ENCODE measurements at places on chromosomes 1 and 21.

GRCh38 chr1:18951818-18952391, 4.6 kb downstream of the IFFO2 start:
- no peak for DNase-seq

DNA sequence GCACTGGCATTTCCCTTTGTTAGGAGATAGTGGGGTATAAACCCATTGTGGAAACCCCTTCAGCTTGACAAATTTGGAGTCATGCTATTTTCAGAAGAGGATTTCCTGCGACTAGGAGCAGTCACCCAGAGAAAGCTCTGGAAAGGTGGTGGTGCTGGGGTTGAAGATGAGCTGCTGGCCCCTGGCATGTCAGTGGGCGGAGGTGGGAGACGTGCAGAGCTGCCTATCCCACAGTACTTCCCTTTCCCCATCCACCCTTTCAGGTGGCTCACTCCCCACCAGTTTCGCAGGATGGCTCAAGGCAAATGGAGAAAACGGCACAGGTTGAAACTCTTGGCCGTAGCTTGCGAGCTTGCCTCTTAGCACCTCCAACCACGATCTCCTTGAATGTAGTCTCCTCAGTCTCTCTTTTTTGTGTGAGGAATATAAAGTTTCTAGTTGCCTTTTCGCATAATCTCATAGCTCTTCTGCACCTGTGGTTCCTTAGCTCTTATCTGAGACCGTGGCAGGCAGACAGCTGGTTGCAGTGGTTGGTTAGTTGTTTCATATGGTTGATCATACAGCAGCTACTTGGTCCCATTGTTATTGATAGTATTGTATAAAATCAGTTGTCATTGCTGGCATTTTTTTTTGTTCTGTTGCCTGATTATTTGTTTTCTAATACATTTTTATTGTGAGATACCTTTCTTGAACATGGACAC, 48.2 kb downstream of the ADARB1 start:
- no peak for DNase-seq

DNA sequence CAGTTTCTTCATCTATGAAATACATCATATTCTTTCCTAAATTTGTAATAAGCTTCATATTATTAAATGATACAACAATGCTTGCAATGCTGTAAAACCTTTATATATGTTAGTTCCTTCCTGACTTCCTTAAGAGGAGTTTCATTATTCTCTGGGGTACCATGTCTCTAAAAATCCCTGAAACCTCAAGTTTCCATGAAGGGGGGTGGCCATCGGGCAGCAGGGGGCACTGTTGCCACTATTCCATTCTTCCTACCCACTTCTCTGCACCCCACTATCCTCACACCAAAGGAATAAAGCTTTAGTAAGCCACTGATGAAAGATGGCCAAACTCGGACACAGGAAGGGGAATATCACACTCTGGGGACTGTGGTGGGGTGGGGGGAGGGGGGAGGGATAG, 9.0 kb upstream of the DMRTB1 start:
- DNase-seq, result no peak

DNA sequence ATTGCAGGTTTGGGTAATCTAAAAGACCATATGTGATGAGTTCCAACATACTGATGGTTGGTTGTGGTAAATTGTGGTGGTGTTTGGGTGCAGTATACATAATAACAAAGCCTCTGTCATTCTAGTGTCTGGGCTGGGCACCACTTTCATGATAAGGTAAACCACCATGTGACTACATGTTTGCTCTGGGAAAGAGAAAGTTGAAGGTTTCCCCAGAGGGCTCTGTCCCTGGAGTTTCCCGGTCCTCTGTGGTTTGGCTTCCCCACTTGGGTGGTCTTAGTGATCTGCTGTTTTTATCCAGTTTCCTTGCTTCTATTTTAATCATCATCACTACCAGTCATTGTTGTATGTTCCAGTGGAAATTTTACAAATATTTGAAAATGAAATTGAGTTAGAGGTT, 55.9 kb upstream of the TSPAN2 start:
- DNase-seq, result no peak

GRCh38 chr1:87212431-87213134, 116.1 kb upstream of the LMO4 start:
- DNase-seq, result no peak

DNA sequence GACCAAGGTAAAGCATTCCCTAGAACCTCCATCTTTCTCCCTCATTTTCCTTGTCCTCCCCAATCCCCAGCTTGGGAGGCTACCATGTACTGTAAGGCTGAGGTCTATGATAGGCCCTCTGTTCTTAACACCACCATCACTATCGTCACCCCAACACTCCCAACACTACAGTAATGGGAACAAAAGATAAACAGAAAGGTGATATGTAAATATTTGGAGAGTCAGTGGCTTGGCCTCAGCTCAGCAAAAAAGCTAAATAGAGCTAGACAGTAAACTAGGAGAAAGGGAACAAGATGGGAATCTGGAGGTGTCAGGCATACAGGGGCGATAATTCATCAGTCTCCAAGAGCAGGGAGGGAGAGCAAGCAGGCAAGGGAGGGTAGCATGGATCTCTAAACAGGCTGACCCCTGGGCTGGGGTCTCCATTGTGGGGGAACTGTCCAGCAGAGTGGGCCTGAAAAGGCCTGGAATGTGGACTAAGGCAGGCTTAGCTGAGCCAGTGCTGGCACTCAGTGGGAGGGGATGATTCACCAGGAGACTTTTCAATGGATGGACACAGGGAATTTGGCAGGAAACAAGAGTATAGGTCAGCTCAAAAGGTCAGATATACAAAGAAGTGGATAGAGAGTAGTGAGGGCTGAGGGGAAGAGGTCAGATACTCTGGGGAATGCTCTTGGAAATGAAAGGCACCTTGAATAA, 6.7 kb downstream of the WNT2B start:
- no peak for DNase-seq

DNA sequence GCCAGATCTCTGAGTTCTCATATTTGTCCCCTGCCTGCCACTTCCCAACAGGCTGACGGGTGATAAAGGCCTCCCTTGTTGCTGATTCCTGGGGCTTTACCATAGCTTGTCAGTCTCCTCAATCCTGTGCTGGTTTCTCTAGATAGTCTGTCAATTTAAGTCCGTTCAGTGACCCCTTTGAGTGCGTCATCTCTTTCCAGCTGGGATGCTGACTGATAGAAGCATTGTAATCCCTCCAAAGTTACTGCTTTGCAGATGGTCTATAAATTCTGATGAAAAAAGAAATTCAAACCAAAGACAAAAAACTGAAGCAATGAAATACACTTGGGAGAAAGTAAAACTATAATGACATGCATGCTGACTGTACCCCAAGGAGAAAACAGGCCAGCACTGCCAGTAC, 28.3 kb downstream of the RHOU start:
- no peak for DNase-seq

- no peak for DNase-seq
These were observed 163.2 kb downstream of the GALNT2 start for GRCh38 chr1:230230273-230230672.

GRCh38 chr1:6599141-6599975, 3.3 kb downstream of the KLHL21 start:
- DNase-seq, result no peak

- DNase-seq, result no peak
These were observed 14.3 kb upstream of the FAM131C start for GRCh38 chr1:16087733-16088132.

GRCh38 chr1:10536133-10536770, 61.5 kb downstream of the PEX14 start:
- no peak for DNase-seq

DNA sequence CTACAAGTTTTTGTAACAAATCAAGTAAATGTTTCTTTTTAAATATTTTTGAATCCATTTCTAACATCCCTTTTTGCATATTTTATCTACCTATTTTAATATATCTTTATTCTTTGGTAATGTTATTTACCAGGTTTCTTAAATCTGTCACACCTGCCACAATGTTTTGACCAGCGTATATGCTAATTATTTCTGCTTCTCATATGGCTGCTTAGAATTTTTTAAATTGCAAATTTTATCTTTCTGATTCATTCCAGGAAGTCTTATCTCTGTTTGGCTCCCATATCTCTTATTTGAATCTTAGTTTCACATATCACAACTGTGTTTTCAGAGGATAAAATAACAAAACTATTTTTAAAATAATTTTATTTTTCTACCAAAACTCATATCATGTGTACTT, 1411.1 kb downstream of the KCNT2 start:
- no peak for DNase-seq

- DNase-seq, result no peak
These were observed 11.4 kb upstream of the CCDC17 start for GRCh38 chr1:45635211-45635610.

- DNase-seq, result no peak
These were observed 120.5 kb downstream of the DISP1 start for GRCh38 chr1:222935239-222935900.

DNA sequence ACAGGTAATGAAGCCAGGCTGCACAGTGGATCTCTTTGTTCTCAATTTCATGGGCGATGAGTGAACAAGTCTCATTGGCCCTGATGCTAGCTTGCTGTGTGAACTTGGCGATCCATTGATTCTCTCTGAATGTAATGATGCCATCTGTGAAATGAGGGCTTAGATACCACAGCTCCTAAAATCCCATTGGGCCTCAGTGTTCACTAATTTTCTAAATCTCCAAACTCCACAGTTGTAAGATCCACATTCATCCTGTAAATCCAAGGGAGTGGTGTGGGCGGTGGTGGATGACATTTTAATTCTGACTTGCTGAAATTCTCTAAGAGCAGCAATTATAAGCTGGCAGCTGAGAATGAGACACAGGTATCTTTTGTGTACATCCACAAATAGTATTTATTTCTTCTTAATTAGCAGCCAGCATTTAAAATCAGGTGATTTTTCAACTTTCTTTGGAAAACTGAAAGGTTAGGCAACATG, 9.6 kb upstream of the ACTL8 start:
- no peak for DNase-seq

- no peak for DNase-seq
These were observed 40.1 kb upstream of the LRRC8D start for GRCh38 chr1:89780721-89781120.

GRCh38 chr1:221794079-221794670, 52.3 kb upstream of the DUSP10 start:
- no peak for DNase-seq

GRCh38 chr21:14911351-14911750, 153.4 kb downstream of the NRIP1 start:
- DNase-seq, result no peak

- DNase-seq, result no peak
These were observed 60.9 kb downstream of the TBX19 start for GRCh38 chr1:168341483-168341975.

- no peak for DNase-seq
These were observed 47.6 kb downstream of the ARHGEF16 start for GRCh38 chr1:3501856-3502640.

DNA sequence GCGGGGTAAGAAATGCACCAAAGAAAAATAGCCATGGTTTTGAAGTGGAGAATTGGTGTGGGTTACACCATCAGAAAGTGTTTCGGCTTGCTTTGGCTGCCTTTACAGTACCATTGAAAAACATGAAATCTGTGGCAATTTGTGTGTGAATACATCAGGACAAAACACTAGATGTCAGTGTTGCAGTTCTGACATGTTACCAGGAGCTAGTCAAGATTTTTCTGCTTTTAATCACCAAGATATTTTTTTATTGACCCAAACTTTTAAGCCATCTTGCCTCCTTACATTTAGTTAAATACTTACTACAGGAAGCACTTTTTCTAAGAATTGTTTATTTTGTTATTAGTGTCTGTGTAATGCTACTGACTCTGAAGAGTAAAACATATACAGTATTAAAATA, 14.3 kb downstream of the RRP15 start:
- DNase-seq, result no peak

- DNase-seq, result no peak
These were observed 122.6 kb upstream of the TNFSF4 start for GRCh38 chr1:173329726-173330125.

GRCh38 chr1:223720971-223721591, 8.7 kb downstream of the CAPN2 start:
- no peak for DNase-seq

- DNase-seq, result no peak
These were observed 94.0 kb downstream of the LACTBL1 start for GRCh38 chr1:22878626-22879025.

DNA sequence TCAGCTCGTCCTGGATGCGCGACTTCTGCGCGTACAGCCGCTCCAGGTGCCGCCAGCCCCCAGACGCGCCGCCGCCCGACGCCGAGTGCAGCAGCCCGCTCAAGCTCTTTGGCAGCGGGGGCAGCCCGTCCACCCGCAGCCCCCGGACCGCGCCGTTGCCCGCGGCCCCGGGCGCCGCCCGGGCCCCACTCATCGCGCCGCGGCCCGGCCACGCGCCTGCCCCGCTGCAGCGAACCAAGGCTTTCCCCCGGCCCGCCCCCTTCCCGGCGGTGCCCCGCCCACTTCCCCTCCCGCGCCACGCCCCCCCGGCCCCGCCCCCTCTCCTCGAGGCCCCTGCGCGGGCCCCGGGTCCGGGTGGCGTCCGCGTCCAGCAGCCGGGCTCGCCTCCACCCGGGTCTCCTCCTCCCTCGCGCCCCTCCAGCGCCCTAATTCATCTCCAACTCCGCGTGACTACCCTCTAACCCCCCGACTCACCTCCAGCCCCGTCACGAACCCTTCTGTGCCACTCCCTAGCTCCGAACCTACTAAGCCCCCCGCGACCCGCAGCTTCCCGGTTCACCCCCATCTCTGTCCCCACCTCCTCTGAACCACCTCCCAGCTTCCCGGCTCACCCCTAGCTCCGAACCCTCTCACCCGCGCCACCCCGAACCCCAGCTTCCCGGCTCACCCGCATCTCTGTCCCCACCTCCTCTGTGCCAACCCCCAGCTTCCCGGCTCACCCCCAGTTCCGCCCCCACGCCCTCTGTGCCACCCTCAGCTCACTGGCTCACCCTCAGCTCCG, at the start of gene FAM89A:
FAM89A (minus strand) TSS at position 236 of the 781 bp plus-strand sequence; CDS start at position 193, 43 bp downstream.
- no peak for DNase-seq

DNA sequence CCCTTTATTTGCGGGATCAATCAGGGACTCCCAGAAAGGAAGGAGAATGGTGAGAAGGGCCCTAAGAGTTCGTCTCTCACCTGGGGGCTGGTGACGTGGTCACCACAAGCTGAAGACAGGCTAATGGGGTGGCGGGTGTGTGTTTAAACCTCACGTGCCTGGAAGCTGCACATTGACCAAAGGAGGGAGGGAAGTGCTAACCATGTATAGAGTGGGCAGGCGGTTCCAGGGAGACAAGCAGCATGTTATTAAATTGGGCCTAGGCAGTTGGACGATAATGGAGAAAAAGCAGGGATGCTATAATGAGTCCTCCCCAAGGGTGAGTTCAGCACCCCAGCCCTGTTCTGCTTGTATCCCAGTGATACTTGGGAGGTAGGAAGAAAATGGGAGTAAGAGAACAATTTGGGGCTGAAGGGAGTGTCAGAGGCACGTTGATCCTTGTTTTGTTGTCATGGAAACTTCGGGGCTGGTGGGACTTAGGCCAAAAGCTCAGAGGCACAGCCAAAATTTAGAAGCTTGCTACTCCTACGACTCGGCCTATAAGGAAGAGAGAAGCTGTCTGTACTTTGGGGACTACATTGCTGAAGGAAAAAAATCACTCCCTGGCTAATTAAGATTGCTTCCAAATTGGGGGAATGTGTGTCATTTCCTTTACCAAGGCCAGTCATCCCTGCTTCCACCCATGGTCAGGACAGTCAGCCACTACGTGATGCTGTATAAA, 33.2 kb upstream of the EPHA8 start:
- DNase-seq, result no peak
